ENCODE measurements at places on chromosomes 6 and 20.

GRCh38 chr6:110688661-110689268, 126.5 kb downstream of the CDK19 start:
- DNase-seq = no peak

DNA sequence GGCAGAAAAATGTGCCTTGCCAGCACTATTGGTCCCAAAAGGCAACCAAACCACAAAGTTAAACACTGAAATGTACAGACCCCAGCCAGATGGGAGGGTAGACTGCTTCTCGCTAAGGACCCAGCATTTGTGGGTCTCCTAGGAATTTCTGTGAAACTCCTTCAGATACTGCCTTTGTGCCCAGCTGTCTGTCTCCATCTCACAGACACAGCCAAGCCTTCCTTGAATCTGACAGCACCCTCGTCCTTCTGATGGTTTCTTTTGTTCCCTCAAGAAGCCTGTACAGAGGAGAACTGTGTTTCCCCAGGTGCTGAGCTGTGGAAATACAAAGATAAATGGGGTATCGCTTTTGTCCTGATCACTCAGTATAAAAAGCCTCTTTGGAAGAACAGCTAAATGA, 254.0 kb upstream of the TAB2 start:
- no peak for DNase-seq

DNA sequence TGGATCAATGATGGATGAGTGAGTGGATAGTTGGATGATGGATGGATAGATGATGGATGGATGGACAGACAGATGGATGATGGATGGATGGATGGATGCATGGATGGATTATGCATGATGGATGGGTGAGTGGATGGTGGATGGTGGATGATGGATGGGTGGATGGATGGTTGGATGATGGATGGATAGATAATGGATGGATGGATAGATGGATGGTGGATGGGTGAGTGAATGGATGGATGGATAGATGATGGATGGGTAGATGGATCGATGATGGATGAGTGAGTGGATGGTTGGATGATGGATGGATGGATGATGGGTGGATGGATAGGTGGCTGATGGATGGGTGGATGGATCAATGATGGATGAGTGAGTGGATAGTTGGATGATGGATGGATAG, 176.0 kb downstream of the TAF4 start:
- no peak for DNase-seq

- no peak for DNase-seq
These were observed 45.2 kb downstream of the THEMIS start for GRCh38 chr6:127855542-127856159.
